ENCODE measurements at places on chromosomes 12 and 14.

DNA sequence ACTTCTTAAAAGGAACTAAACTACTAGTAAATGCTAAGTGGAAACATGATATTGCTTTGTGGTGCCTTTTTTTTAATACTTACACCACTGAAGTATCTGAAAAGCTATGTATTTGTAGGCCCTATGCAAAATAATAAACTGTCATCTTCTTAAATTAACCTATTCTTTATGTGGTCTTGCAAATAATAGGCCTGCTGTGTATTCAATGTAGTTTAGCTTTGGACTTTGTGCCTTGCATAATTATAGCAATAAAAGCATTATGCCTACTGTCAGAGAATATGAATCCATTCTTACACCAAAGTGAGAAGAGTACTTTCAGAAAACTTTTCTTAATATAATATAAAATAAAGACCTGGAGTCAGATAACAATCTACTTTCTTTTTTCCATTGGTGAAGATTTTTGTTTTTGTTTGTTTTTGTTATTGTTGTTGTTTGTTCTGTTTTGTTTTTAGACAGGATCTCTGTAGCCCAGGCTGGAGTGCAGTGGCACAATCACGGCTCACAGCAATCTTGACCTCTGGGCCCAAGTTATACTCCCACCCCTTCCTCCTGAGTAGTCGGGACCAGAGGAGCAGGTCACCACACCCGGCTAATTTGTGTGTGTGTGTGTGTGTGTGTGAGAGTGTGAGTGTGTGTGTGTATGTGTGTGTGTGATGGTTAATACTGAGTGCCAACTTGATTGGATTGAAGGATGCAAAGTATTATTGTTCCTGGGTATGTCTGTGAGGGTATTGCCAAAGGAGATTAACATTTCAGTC lies 213.8 kb downstream of the SLC6A15 start:
- no peak for DNase-seq

GRCh38 chr14:70638416-70638815 lies 3.3 kb upstream of the TTC9 start:
- DNase-seq: no peak

GRCh38 chr12:115060477-115061168 lies 376.6 kb upstream of the TBX3 start:
- DNase-seq: no peak

DNA sequence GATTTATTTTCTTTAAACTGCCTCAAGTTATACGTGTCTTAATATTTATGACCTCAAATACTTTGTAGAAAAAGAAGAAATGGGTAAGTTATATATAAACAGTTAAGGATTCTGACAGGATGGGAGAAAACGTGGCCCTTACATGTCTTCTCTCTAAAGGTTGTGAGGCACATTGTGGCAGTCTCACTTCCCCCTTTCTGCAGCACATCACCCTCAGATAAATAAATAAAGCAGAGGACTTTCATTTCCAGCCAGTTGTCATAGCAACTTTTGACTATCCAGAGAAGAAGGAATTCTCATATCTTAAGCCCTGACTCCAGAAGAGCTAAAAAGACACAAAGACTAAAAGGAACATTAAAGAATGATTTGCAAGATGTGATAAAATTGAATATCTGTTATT lies 28.8 kb upstream of the CEP83 start:
- DNase-seq: no peak

- no peak for DNase-seq
These were observed 167.6 kb downstream of the ESR2 start for GRCh38 chr14:64126548-64126947.

DNA sequence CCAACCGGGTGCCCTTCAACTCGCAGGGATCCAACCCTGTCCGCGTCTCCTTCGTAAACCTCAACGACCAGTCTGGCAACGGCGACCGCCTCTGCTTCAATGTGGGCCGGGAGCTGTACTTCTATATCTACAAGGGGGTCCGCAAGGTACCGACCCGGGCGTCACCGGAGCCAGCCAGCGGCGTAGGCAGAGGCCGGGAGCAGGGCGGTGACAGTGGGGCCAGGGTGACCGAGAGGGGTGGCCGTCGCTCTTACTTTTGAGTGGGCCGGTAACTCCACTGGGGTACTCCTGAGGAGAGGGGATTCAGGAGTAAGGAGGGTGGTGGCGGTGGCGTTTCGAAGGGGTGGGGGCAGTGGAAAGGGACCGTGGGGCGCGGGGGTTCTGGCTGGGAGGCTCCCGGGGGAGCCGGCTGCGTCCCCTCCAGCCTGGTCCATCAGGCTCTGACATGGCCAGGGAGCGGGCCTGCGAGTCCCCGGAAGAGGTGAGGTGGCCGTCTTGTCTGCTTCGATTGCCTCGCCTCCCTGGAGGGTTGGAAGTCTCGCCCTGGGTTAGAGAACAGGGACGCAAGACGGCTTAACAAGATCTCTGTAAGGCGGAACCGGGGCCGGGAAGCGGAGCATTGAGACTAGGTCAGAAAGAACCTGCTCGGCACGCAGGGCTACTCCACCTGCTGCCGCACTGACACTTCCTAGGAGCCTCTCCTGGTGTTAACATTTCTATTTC lies 491 bp downstream of the WDR20 start:
- DNase-seq: peak; percentile 55

GRCh38 chr12:101670007-101670671 lies 27.3 kb upstream of the CHPT1 start:
- DNase-seq: peak; percentile 36

DNA sequence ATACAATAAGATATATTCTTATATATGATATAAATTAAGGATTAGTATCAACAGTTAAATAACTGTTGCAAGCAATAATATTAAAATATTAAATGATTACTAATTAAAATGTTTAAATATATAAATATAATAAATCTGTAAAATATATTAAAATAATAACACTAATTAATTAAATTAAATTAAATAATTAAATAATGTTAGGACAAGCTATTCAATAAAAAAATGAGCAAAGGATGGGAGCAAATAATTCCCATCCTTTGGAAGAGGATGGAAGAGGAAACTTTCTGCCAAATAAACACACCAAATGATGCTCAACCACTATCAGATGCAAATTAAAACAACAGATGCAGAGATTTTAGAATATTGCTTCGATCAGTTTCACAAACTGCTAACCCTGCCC lies 39.4 kb upstream of the BMP4 start:
- no peak for DNase-seq

DNA sequence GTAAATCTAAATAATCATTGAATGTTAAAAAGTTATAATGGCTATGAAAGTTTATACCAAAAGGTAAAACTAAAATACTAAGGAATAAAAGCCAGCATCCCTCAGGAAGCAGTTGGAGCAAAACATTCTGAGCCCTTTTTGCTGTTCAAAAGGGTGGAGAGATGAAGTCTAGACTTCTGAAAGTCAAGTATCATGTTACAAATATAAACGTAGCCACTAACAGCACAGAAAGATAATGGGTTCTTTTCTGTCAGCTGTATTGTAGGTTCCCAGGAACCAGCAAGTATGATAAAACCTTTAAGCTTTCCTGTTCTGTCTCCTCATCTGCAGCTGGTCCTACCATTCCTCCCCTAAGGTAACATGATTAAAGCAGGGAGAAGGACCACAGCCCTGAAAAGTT lies 16.4 kb upstream of the PLD4 start:
- no peak for DNase-seq

DNA sequence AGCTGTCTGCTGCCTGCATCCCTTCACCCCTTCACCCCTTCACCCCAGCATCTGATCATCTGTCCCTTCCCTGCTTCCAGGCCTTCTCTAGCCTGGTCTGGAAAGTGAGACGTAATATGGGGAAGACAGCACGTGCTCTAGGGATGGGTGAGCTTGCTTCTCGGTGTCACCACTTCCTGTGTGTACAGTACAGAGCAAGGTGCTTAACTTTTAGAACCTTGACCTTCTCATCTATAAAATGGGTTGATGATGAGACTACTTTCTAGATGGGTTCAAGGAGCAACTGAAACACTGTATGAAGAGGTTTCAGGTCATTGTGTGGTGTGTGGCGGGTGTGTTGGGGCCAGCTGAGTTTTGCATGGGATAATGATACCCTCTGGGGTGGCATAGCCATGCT lies 140.5 kb downstream of the TSPAN9 start:
- no peak for DNase-seq

DNA sequence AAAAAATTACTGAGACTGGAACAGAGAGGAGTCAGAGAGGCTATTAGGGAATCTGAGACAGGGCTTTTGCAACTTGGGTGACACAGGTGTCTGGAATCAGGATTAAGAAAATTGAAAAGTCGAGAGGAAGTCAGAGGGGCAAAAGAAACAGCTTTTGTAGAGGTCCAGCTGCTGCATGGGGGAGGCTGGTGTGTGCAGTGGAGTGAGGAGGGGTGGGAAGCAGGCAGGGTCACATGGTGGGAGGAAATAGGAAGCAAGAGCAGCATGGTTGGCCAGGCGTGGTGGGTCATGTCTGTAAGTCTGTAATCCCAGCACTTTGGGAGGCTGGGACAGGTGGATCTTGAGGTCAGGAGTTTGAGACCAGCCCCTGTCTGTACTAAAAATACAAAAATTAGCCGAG lies 69.7 kb upstream of the VRK1 start:
- DNase-seq: no peak

DNA sequence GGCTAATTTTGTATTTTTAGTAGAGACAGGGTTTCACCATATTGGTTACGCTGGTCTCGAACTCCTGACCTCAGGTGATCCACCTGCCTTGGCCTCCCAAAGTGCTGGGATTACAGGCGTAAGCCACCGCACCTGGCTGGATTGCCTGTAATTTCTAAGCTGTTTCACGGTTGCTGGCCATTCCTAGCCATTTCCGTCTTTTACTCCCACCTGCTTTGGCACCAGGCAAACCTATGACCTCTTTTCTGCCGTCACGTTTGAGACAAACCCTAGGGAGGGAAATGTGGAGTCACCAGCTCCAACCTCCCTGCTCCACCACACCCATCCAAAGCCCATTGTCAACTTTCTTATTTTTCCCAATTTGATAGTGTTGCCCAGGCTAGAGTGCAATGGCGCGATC lies 1.2 kb downstream of the GPR132 start:
- DNase-seq: no peak

DNA sequence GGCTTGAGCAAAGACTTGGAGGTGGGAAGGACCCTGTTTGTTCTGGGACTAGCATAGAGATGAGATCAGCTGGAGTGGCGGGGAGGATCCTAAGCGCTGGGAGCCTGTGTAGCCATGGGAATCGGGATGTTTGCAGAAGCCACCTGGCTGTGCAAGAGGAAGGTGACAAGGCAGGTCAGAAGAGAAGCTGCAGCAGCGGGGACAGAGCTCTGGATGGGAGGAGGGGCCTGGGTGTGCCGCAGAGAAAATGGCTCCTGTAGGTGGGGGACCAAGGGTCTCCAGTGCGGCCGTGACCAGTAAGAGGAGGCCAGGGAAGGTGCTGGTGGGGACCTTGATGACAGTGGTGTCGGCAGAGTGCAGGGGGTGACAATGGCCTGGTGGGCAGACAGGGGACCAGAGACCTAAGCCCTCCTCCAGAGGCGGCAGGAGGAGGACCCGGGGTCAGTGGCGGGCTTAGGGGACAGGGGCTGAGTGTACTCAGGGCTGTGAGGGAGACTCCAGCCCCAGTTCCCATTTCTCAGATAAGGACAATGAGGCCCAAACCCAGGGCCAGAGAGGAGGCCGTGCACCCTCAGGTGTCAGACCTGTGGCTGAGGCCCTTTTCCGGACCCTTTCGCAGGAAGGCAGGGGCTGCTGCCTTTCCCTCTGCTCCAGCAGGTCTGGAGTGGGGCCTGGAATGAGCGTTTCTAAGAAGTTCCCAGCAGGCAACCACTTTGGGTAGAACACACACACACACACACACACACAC lies 206.6 kb upstream of the RTL1 start:
- no peak for DNase-seq

DNA sequence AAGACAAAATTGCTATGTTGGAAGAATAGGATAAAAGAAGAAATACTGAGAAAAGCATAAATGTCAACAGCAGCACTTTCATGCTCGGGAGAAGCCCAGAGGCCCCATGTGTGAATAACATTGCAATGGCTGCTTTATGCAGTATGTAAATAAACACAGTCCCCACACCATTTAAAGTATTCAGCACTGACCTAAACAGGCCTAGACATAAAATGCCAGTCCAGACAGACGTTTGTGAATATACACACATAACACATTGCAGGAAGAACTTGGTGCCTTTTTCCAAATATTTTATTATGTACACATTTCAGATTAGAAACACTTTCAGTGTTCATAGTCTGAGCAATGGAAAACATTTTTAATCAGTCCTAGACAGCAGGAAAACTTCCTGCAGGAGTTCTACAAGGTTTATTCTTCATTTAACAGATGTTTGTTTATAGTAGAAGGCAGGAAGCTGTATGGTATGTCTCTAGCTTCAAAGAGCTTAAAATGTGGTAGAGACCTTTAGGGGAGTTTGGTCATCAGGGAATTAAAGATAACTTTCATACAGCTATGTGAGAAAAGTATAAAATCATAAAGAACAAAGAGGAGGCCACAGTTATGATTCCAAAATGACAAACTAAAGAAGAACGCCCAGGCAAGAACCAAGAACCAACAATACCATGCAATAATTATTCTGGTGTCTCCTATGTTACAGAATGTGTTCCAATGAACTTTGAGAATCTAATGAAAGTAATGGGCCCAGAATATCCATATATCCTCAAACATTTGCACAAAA lies 30.6 kb upstream of the SLC38A2 start:
- DNase-seq: peak; percentile 47
